ENCODE measurements at places on chromosomes 11 and 22.

- DNase-seq, result no peak
- no peak overlapping the region for H3K27ac ChIP-seq
- H3K4me1 ChIP-seq, result peaks cover 1% of the 10 kb centered on the region
- no peaks in the 10 kb centered on the region for H3K36me3 ChIP-seq
Measured at GRCh38 chr22:35899736-35900135, 128.9 kb downstream of the RBFOX2 start.

DNA sequence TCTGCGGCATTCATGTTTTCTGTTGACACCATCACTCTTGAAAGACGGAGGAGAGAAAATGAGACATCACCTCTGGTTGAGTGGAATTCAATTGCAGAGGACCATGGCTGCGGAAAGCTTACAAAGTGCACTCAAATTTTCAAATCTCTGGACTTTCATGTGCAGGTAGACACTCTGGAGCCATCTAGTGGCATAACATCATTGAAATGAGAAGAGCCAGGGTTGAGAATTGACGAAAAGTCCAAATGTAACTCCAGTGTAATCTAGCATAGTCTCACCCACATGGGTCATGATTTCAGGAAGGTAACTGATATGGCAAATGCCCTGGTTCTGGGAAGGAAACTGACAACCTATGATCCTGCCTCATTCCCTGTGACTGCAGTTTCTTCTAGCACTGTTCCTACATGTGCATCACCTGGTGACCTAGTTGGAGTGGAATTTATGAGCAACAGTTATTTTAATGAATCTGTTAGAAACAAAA is 687.8 kb downstream of the KCNA4 start:
- no peak overlapping the region for H3K4me3 ChIP-seq
- DNase-seq, result no peak
- no peaks in the 10 kb centered on the region for H3K4me1 ChIP-seq

DNA sequence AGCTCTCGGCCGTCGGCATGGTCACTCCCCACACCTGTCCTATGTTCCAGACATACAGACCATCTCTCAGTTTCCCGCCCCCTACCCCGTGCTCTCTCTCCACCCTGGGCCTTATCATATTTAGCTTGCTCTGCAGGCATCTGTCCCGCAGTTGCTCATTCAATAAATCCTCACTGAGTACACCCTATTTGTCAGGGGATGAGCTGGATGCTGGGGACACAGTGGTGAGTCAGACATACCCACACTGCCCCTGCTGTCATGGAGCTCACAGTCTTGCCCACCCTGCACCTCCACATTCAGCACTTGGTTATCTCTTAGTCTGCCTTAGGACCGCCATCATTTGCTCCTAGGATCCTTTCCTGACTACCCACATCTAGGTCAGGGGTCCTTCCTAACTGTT is 313.8 kb downstream of the LARGE1 start:
- H3K36me3 ChIP-seq, result no peaks in the 10 kb centered on the region
- H3K4me3 ChIP-seq, result no peak overlapping the region
- H3K27ac ChIP-seq, result no peak overlapping the region
- DNase-seq, result no peak
- no peaks in the 10 kb centered on the region for H3K4me1 ChIP-seq

GRCh38 chr22:19520566-19521305 is 3.5 kb downstream of the CLDN5 start:
- H3K27ac ChIP-seq, result no peak overlapping the region
- H3K4me3 ChIP-seq, result no peak overlapping the region
- DNase-seq, result no peak
- peaks cover 7% of the 10 kb centered on the region for H3K4me1 ChIP-seq

GRCh38 chr11:87368151-87368550 is 330.4 kb downstream of the TMEM135 start:
- peaks cover 9% of the 10 kb centered on the region for H3K4me1 ChIP-seq
- H3K4me3 ChIP-seq, result no peak overlapping the region
- no peak overlapping the region for H3K27ac ChIP-seq
- no peaks in the 10 kb centered on the region for H3K36me3 ChIP-seq

Measured in iPS DF 6.9 (cell line).